ENCODE measurements at places on chromosomes 16 and 17.

- no peak for DNase-seq
Measured at GRCh38 chr16:5770118-5770517, 672.5 kb upstream of the EEF2KMT start.

DNA sequence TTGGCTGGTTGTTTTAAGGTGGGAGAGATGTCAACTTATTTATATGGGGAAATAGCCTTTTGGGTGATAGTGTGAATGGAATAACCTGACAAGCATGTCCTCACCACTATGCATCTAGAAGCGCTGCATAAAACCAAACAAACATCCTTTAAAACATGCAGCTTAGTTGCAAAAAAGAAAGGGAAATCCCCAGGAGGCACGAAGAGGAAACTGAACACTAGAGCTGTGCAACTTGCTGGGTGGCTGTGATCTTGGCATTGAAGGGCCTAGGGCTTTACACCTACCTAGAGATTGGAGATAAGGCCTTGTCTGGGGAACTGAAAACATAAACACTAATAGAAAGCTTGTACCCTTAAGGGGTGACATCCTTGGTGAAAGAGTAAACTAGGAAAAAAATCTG, 7.3 kb downstream of the C16orf54 start:
- no peak for DNase-seq

DNA sequence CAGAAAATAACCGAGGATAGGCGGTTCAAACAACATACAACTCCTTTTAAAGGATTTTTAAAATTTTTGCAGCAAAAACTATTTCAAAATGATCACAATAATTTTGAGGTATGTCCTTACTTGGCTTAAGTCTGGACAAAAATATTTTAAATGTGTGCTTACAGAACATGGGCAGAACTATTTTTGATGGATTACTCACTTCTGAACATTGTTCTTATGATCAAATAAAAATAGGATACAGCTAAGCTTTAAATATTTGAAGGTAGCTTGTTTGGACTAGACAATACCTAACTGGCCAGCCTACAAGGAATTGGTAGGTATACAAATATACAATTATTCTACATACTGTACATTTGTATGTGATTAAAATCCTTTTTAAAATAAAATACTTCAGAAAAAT, 14.3 kb upstream of the INTS2 start:
- DNase-seq: no peak

- DNase-seq: no peak
Measured at GRCh38 chr16:11384184-11384955, 39.1 kb downstream of the RMI2 start.

All from NCI-H187 treated with DMSO at 0.1 percent for 48 hours (cell line).